ENCODE measurements at places on chromosomes 12 and 14.

- DNase-seq: peak; percentile 13
Observed at GRCh38 chr14:59679872-59680271, 103.3 kb upstream of the CCDC175 start.

- no peak for DNase-seq
Observed at GRCh38 chr12:106115440-106115839, 23.3 kb downstream of the NUAK1 start.

DNA sequence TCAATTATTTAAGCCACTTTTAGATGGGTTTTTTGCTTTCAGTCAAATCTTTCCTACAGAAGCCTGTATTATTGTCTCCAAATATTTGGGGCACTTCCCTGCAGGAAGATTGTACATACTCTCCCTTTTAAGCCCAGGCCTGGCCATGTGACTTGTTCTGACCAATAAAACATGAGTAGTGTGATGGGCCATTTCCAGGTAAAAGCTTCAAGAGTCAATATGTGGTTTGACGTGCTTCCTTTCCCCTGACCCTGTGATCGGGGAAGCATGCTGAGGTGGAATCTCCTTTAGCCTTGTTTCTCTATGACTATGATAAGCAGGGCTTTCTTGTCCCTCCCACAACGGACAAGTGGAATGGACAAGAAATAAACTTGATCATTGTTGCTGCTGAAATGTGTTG is 14.2 kb upstream of the NIN start:
- no peak for DNase-seq

- DNase-seq: no peak
Observed at GRCh38 chr14:75366963-75367362, 60.9 kb upstream of the JDP2 start.

- DNase-seq: no peak
Observed at GRCh38 chr14:22313172-22313801, 275.7 kb downstream of the DAD1 start.

DNA sequence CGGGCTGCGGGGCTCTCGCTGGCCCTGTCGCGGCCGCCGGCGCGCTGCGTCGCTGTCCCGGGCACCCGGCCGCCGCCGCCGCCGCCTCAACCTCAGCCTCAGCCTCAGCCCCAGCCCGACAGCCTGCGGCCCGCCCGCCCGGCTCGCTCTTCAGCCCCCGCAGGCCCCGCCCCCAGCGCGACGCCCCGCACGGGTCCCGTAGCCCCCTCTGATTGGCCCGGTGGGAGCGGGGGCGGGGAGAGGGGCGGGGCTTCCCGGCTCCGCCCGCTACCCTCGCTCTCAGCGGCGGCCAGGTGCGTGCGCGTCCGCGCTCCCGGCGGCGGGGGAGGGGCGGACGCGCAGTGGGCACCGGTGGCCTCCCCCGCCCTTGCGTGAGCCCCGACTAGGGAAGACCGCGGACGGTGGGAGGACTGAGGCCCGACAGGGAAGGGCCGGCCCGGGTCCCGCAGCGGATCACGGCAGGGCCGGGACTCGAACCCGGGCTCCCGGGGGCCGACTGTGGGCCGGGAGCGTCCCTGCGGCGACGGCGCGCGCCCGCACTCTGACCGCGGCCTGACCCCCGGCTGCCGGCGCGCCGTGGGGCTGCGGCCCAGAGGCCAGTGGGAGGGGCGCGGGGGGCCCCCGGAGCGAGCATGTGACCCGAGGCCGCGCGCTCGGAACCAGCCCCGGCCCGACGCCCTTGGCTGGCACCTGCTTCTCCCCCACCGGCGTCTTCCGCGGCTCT is at the start of gene PPP1R13B:
Gene PPP1R13B (minus strand): TSS at position 125 of the 724 bp plus-strand sequence. CDS start 268 bp downstream, outside the sequence.
- DNase-seq: peak; percentile 74

- no peak for DNase-seq
Observed at GRCh38 chr12:5784462-5785130, 160.5 kb downstream of the ANO2 start.

DNA sequence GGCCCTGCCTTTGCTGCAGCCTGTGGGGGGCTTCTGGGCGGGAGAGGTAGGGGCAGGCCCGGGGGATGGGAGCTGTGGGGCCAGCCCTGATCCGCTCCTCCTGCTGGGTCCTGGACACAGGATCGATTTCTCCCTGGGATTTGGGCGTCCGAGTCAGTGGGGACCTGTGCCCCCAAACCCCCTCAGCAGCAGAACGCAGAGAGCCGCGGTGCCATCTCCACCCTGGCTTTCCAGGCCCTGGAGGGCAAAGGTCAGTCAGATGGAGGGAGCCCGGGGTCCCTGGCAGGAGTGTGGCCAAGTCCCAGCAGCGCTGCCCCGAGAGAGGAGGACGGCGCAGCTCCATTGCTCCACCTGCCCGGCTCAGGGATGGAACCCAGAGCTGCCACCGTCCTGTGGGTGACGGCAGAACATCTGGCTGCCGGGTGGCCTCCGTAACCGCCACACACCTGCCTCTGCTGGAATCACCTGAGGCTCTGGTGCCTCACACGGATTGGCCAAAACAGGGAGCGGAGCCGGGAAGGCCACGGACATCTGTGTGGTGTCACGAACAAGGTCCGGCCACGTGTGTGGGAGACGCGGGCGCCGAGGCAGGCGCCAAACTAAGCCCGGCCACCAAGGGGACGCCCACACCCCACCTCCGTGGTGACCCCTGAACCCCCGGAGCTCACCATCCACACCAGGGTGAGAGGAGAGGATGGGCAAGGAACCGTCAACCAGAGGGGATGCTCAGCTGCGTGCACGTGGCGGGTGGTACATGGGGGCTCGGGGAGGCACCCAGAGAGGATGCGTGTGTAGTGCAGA is 80.3 kb upstream of the FBRSL1 start:
- DNase-seq: no peak

DNA sequence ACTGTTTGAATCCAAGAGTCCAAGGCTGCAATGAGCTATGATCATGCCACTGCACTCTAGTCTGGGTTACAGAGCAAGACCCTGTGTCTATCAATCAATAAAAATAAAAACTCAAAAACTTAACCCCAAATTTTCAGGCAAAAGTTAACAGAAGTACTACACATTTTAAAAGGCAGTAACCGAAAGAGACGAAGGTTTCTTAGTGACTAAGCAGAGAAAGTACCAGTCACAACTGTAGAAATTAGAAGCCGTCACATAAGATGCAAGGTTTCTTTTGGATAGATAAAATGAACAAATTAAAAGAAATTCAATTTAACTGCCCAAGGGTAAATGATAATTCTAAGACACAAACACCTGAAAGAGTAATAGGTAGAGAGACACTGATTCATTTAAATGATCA is 103.5 kb downstream of the MED13L start:
- no peak for DNase-seq

- no peak for DNase-seq
Observed at GRCh38 chr12:116265351-116266147, 11.9 kb downstream of the MED13L start.

GRCh38 chr12:59651229-59651920 is 55.5 kb downstream of the SLC16A7 start:
- DNase-seq: no peak

DNA sequence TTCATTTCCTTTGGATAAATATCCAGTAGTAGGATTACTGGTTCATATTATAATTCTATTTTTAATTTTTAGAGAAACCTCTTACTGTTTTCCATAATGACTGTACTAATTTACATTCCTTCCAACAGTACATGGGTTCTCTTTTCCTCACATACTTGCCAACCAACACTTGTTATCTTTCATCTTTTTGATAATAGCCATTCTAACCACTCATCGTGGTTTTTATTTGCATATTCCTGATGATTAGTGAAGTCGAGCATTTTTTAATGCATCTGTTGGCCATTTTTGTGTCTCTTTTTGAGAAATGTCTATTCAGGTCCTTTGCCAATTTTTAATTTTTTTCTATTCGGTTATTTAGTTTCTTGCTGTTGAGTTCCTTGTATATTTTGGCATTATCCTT is 457.7 kb upstream of the PDE3A start:
- no peak for DNase-seq

- DNase-seq: no peak
Observed at GRCh38 chr12:10741845-10742244, 18.7 kb upstream of the YBX3 start.

DNA sequence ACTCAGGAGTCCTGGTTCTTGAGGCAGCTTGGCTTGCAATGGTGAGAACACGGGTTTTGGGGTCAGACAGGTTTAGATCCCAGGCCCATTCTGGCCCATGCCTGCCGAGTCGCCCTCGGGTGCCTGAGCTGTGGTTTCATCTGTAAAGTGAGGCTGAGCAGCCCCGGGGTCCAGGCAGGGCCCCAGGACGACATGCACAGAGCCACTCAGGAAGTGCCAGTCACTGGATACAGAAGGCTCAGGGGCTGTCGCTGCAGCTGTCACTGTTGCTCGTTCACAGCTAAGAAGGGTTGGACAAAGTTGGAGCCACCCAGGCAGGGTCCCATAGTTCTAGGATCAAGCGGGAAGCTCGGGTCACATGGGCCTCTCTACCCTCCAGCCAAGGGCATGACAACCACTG is 403.1 kb downstream of the BCL11B start:
- no peak for DNase-seq

- DNase-seq: no peak
Observed at GRCh38 chr14:82757776-82758175, 1224.1 kb upstream of the SEL1L start.

- no peak for DNase-seq
Observed at GRCh38 chr14:29453045-29453444, 474.6 kb downstream of the PRKD1 start.

DNA sequence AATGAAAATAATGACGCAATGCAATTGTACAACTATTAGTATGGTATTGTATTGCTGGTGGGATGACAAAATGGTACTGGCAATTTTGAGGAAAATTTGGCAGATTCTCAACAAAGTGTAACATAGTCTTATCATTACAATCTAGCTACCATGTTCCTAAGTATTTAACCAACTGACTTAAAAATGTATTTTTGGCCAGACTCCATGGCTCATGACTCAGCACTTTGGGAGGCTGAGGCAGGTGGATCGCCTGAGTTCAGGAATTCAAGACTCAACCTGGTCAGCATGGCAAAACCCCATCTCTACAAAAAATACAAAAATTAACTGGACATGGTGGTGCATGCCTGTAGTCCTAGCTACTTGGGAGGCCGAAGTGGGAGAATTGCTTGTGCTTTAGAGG is 1409.5 kb downstream of the AACS start:
- DNase-seq: no peak

DNA sequence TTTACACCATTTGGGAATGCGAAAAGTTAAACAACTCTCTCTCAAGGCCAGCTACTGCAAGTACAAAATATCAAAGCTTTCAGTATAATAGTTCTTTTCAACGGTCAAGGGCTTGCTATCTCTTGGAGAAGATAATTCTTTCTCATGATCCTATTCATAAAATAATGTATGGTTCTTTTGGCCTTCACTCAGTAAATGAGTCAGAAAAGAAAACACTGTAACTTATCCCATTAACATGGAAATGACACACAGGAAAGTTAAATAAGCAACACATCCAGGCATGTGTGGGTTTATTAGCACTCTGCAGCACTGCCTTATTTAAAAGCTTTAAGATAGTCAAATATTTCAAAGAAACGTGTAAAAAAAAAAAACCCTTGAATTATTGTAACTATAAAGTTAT is 36.9 kb downstream of the ZFC3H1 start:
- no peak for DNase-seq

- no peak for DNase-seq
Observed at GRCh38 chr12:128823216-128823915, 392 bp downstream of the SLC15A4 start.

DNA sequence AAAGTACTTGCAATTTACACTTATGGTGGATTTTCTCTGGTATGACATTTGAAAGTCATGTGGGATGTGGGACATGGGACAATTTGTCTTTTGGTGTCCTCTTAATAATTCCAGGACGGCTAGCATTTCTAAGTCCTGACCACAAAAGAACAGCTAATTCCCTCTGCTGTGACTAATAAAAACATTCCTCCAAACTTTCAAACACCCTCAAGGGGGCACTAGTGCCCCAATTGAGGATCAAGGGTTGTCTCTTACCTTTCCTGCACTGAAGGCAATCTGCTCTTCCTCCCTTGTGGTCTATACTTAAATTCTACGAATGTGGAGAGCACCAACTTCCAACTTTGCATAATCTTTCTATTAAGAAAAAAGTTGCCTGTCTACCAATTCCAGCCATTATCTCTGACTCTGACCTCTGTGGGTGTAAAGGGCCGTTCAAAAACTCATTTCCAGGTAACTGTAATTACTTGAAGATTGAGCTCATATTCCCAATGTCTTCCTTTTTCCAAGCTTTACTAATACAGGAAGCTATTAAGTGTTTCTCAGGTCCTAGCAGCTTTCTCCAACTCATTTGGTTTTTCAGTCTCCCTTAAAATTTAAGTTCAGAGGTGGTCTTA is 210.2 kb downstream of the PTPRO start:
- peak; percentile 66 for DNase-seq

- DNase-seq: no peak
Observed at GRCh38 chr12:129339336-129339735, 486.1 kb downstream of the GLT1D1 start.

DNA sequence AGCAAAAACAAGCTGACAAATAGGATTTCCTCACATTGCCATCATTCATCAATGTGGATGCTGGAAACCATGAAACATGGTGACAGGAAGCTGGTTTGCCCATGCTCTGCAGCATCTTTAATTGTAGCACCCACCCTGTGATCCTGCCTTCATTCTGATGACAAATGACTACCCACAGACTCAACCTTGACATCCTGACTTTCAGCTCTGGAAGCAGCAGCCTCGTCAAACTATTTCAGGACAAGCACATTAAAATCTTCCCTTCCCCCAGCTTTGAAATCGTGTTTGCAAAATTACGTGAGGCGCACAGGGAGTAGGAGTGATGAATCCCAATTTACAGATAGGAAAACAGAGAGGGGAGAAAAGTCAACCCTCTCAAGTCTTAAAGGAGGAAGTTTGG is 285.5 kb downstream of the GLT1D1 start:
- DNase-seq: no peak

DNA sequence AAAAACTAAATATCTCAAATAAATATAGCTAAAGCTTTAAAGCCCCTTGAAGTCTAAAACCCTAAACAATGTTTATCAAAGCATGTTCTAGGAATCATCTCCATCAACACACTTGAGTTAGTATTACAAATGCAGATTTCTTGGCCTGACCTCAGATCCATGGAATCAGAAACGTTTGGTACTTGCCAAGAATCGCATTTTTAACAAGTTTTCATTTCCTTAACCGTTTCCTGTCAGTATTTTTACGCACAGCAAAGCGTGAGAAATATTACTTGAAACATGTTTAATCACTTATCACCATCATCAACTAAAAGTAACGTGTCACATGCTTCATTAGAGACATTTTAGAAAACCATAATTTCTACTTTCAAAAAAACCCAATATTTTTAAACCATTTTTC is 9.7 kb downstream of the SLCO1C1 start:
- no peak for DNase-seq

- DNase-seq: no peak
Observed at GRCh38 chr12:127170226-127171180, 1096.5 kb upstream of the TMEM132C start.

DNA sequence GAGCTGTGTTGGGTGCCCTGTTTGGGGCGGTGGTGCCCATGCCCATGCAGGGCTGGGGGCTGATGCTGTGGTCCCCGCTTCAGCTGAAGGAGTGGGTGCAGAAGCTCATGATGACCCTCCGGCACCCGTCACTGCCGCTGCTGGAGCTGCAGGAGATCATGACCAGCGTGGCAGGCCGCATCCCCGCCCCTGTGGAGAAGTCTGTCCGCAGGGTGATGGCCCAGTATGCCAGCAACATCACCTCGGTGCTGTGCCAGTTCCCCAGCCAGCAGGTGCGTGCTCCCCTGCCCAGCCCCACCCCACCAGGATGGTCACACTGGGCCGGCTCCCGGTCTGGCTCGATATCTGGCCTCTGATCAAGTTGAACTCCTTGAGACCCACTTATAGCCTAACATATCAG is 92.7 kb downstream of the ACACB start:
- DNase-seq: no peak

GRCh38 chr12:4769073-4769472 is 48.9 kb downstream of the GALNT8 start:
- no peak for DNase-seq

GRCh38 chr14:32734261-32734660 is 204.4 kb upstream of the NPAS3 start:
- DNase-seq: no peak

Data from H4 (cell line).